ENCODE measurements at places on chromosomes 4 and X. TPM values are rescaled to one million over a fixed set of nuclear protein-coding genes. Genes with fewer than 3 reads are reported as not detected.

DNA sequence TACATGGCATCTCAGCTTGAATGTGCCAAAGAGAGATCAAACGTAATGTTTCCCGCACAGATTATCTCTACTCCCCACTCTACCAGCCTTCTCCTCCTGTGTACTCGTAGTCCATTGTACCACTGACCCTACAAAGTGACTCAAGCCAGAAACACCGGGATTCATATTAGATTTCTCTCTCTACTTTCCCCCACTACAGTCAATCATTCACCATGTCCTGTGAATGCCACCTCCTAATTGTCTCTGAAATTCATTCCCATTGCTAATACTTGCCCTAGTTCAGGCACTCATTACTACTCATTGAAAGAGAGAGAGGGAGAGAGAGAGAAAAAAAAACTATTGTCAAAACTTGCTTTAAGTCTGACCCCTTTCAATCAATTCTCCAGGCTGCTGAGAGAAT, 78.2 kb upstream of the LHFPL1 start:
- no peaks in the 10 kb centered on the region for H3K36me3 ChIP-seq
- H3K4me1 ChIP-seq = peaks cover 1% of the 10 kb centered on the region
- no peaks in the 10 kb centered on the region for H3K27me3 ChIP-seq

Gene KDR
- polyA plus RNA-seq = 36.4 TPM

GRCh38 chrX:16604337-16604736, 45.6 kb upstream of the S100G start:
- H3K27ac ChIP-seq = no peak overlapping the region
- no peaks in the 10 kb centered on the region for H3K4me1 ChIP-seq
- no peaks in the 10 kb centered on the region for H3K27me3 ChIP-seq
- no peak overlapping the region for H3K4me3 ChIP-seq

GRCh38 chr4:125666635-125667034, 351.9 kb downstream of the FAT4 start:
- H3K27me3 ChIP-seq = no peaks in the 10 kb centered on the region
- no peak overlapping the region for H3K27ac ChIP-seq
- H3K4me3 ChIP-seq = no peak overlapping the region
- no peak for DNase-seq

Gene GAGE12F
- polyA plus RNA-seq = not detected

DNA sequence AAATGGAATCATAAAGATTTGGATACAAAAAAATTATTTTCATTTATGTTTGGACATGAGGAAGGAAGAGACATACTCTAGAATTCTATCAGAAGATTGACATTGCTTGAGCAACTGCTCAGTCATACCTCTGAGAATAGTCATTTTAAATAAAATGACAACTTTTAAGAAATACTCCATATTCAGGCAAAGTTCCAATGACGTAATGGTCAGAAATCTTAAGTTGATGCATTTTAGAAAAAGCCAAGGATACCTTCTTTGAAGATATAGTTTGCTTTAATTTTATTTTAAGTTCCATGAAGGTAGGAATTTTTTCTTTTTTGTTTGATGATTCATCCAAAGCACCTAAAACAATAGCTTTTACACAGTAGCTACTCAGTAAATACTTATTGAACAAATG, 110.3 kb upstream of the ATOH1 start:
- no peaks in the 10 kb centered on the region for H3K4me1 ChIP-seq
- H3K27ac ChIP-seq = no peak overlapping the region
- DNase-seq = no peak
- no peaks in the 10 kb centered on the region for H3K27me3 ChIP-seq
- H3K4me3 ChIP-seq = no peak overlapping the region

DNA sequence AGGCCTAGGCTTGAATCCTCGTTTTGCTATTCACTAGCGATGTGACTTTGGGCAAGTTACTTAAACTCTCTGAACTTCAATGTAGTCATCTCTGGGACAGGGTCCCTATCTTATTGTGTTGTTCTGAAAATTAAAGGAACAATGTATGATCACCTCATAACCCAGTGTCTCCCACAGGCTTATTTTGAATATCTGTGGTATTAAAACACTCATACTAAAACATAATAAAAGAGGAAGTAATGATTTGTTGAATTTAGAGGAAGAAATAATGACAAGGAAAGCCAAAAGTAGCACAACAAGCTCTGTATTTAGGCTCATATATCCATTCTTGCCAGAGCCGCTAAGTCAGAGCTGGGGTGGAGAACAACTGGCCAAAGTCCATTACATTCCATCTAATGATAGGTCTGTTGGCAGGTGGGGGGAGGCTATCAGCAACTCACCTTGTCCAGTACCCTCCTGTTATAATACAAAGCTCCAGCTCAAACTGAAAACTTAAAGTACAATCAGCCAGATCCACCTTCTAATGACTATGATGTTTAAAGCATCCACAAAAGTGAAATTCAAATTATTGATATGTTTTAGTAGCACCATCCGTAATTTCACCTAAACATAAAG, 64.5 kb upstream of the LSM6 start:
- no peak overlapping the region for H3K4me3 ChIP-seq
- H3K36me3 ChIP-seq = no peaks in the 10 kb centered on the region
- H3K27me3 ChIP-seq = no peaks in the 10 kb centered on the region
- H3K27ac ChIP-seq = no peak overlapping the region
- no peak for DNase-seq

All from ovary (tissue), 10 donors.